ENCODE measurements at places on chromosomes 11 and 22.

DNA sequence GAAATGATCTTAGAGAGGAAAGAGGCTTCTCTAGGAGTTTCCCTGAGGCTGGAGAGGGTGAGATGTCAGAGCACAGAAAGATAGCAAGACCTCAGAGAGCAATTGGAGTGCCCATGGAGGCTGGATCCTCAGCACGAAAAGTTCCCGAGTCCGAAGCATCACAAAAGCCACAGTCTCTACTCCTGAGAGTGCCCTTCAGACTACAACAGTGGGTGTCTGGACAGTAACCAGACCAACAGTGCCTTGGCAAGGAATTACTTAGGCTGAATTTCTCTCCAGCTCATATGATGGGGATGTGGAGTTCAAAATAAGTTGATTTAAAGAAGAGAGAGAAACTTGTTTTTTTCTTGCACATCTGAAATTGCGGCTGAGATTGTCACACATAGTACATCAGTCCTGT, 31.9 kb upstream of the PSMA1 start:
- DNase-seq: no peak

DNA sequence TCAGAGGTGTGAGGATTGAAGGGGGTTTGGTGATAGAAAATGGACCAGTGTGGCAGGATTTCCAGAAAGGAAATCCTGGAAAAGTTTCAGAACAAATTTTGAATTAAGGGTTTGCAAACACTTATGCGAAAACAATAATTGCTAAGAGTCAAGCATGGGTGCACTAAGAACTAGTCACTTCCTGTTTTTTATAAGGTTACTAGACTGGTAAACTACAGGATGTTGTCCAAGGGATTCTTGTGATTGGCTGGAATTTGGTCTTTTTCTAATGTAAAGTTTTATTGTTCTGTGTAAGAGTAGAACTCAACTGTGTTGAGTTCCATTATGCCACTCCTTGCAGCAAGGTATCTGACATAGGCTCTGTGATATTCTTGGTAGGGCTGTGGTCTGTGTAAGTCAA, 54.1 kb downstream of the LIF start:
- DNase-seq: peak; percentile 54

DNA sequence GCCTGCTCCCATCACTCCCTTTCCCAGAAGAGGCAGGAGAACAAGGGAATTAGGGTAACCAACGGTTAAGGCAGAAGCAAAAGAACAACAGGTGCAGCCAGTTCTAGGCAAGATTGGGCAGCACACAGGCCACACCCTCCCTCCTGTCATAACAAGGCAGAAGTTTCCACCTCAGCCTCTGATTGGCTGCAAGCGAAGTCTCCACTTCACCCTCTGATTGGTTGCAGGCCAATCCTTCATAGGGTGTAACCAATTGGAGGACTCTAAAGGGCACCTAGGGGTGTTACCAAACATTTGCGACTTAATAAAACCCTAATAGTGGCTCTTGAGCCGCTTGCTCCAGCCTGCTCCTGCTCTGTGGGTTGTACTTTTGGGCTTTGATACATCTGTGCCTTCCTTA, 153.8 kb downstream of the CACNA1I start:
- no peak for DNase-seq

- no peak for DNase-seq
Measured at GRCh38 chr11:19450282-19450681, 209.5 kb upstream of the E2F8 start.

GRCh38 chr11:130047141-130047540, 22.6 kb upstream of the APLP2 start:
- peak; percentile 66 for DNase-seq

- no peak for DNase-seq
Measured at GRCh38 chr11:58580311-58580710, 1.4 kb downstream of the ZFP91 start.

GRCh38 chr11:131370090-131370751, at the start of gene NTM:
NTM (plus strand) TSS chr11:131370615.
- DNase-seq: peak; percentile 17

DNA sequence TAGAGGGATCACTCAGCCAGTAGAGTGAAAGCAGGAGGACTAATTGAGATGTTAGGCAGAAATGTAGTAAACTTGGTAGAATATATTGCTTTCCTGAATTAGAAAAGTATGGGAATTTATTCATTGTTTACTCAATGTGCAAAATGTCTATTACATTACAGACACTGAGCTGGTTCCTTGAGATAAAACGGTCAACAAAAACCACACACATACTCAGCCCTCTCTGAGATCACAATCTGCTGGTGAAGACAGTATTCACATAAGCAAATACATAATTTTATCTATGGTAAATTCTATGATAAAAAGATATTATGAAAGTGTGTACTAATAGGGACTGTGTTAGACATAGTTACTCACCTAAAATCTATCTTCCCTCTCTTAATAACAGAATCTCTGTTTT, 833.5 kb downstream of the KCNA4 start:
- DNase-seq: no peak

GRCh38 chr11:115522302-115522701, 18.1 kb upstream of the CADM1 start:
- DNase-seq: no peak

DNA sequence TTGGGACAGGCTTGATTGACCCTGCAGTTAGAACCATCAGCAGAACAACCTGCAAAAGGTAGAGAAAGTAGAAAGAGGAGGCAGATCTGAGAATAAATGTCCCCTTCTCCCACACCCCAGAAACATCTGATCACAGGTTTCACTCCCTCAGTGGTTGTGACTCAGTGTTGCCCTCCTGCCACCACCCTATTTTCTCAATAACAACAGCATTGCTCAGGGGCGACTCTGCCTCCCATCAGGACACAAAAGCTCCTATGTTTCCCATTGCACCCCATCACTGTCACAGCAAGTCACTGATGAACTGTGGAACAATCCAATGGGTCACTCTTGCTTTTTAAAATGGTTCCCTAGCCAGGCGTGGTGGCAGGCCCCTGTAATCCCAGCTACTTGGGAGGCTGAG, 110.2 kb downstream of the RASSF10 start:
- DNase-seq: peak; percentile 78

DNA sequence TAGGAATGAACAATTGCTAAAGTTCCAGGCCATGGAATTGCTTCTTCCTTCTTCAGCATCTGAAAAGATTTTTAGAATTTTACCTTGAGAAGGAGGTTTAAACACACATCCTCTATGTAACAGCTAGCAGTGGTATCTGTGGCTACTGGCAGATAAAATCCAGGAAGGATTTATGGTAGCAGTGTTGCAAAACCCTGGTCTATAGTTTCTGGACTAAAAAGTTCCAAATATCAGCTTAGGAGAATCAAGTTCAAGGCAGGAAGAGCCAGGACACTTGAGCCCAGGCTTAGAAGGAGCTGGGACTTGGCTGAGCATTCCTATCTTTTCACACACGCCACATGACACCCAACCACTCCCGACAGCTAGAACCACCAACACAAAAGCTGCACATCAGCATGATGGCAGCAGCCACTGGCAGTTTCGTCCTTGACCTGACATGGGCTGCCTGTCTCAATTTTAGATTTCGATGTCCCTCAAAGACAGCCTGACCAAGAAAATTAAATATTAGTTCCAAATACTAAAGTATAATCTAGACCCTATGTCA, 14.1 kb downstream of the LARGE2 start:
- DNase-seq: no peak

- peak; percentile 46 for DNase-seq
Measured at GRCh38 chr11:90229791-90230190, 6.9 kb upstream of the CHORDC1 start.

GRCh38 chr11:26090651-26091050, 241.3 kb upstream of the ANO3 start:
- DNase-seq: no peak

DNA sequence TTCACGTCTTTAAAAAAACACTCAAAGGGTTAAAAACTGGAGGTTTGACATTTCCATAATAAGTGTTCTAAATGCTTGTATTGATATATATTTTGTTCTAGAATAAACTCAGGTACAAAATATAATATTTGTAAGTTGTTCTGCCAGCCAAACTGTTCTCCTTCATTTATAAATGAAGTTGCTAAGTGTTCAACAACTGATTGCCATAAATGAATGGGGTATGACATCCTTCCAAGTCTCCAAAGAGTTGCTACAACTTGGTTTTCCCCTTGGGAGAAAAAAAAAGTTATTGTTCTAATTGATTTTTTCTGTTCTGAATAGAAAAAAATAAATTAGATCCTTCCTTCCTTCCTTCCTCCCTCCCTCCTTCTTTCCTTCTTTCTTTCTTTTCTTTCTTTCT, 65.4 kb upstream of the BLID start:
- DNase-seq: no peak

- no peak for DNase-seq
Measured at GRCh38 chr11:6889835-6890234, 2.5 kb downstream of the OR2D2 start.

GRCh38 chr11:34468209-34468841, 29.6 kb downstream of the CAT start:
- peak; percentile 33 for DNase-seq

GRCh38 chr11:76806608-76807205, 23.6 kb downstream of the TSKU start:
- DNase-seq: no peak

DNA sequence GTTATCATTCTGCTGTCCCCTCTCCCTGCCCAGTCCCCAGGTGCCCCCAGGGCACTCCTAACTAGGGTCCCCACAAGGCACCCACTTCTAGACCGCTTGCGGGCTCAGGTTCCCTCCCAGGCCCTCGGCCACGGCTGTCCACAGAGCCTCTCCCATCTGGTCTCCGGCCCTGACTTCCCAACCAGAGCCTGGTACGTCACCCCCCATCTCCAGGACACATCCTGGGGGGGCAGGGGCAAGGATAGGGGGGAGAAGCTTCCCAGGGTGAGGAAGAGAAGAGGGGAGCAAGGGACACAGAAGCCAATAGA, 457 bp downstream of the SSTR3 start:
- no peak for DNase-seq

- no peak for DNase-seq
Measured at GRCh38 chr11:68370211-68371111, 58.1 kb downstream of the LRP5 start.

- no peak for DNase-seq
Measured at GRCh38 chr22:45969414-45969799, 7.6 kb downstream of the WNT7B start.

DNA sequence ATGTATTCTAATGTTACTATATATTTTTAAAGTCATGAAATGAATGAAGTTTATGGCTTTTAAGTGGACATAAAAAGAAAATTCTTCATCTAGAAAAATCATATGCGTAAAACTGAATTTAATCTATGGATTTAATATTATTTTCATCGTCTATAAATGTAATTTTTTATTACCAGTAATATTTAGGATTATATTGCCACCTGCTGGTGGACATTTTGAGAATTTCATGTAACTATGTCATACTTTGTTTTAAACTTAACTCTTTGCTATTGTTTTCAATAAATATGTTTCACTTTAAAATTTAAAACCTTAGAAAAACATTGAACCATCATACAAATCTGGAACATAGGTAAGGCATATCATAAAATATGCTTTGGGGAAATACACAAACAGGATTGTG, 66.5 kb upstream of the CEP126 start:
- peak; percentile 24 for DNase-seq

DNA sequence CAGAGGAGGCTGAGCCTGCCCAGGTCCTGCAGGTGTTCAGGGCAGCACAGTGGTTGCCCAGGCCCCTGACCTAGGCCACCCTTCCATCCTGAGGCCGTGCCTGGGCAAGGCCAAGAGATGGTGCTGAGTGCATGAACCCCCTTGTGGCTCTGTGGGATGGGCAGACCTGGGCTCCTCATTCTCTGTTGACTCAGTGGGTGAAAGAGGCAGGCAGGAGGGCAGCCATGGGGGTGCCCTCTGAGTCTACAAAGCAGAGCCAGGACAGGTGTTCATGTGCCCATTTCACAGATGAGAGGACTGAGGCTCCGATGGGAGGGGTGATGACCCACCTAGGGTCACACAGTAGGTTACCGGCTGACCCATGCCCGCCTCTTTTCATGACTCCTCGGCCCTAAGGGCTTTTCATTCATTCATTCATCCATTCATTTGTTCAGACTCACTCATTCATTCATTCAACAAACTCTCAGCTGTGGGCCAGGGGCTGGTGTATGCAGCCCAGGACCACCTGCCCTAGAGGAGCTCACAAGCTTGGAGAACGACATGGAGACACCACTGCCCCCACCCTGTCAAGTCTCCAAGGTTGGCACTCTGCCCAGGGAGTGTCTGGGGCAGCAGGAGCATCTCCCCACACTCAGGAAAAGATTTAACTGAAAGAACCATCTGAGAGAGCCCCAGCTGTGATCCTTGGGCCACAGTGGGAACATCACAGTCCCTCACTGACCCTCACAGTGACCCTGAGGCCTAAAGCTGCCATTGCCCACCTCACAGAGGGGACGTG, 40.5 kb downstream of the IGLL5 start:
- DNase-seq: no peak

- no peak for DNase-seq
Measured at GRCh38 chr22:22425356-22425755, 83.2 kb downstream of the ZNF280B start.

DNA sequence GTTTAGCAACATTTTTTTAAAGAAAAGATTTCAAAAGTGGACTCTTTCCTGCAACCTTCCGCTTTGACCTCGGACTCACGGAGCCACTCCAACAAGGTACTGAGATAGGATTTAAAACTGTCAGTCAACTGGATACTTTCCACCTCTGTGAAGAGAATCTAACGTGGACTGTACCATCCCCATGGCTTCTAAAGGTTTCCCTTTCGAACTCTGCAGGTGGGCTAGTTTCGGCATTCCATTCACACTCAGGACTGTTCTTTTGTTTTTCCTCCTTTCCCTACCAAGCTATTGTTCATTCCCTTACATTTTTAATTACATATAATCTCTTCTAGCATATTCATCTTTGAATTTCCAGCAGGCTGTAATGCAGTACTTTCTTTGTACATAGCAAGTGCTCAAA, 88.5 kb upstream of the AKIP1 start:
- no peak for DNase-seq

DNA sequence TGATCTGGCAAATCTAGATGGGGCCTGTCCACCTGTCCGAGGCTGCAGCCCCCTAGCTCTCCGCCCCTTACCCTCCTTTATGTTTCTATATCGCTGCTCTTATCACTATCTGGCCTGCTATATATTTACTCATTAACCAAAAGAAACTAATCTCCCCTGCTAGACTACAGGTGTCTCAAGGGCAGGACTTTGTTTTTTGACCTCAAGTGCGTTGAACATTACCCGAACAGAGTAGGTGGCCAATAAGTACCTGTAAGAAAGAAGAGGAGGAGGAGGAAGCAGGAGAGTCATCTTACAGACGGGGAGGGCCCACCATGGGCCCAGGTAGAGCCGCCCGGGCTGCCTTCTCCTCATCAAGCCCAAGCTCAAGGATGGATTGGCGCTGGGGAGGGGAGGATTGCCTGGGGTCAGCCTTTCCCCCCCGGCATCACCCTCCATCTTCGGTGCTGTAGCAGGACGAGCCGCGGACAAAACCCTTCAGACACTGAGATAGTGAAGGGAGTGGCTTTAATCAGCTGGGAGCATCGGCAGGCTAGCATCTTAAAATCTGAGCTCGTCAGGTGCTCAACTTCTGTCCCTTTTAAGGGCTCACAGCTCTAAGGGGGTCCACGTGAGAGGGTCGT, 1.2 kb upstream of the P2RY6 start:
- no peak for DNase-seq

GRCh38 chr22:40405178-40406062, 35.0 kb downstream of the SGSM3 start:
- no peak for DNase-seq

GRCh38 chr11:122922893-122923292, 40.3 kb downstream of the JHY start:
- DNase-seq: peak; percentile 9
